GM13976 (cell line): ENCODE measurements at places on chromosomes 16 and 17.

GRCh38 chr17:59521465-59522126 is 43.8 kb upstream of the DHX40 start:
- peak; percentile 77 for DNase-seq

DNA sequence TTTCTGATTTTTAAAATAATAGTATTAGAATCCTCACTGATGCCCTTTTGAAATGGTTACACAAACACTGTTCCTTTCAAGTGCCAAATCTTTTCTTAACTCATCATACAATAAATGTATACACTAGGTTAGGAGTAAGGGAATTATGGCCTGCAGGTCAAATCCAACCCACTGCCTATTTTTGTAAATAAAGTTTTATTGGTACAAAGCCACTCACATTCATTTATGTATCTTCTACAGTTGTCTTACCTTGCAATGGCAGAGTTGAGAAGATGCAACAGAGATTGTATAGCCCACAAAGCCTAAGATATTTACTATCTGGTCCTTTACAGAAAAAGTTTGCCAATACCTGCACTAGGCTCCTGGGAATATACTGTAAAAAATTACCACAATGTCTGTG is 47.8 kb downstream of the IKZF3 start:
- no peak for DNase-seq

- DNase-seq: no peak
These were observed 44.8 kb downstream of the ABCC12 start for GRCh38 chr16:48110982-48111381.

DNA sequence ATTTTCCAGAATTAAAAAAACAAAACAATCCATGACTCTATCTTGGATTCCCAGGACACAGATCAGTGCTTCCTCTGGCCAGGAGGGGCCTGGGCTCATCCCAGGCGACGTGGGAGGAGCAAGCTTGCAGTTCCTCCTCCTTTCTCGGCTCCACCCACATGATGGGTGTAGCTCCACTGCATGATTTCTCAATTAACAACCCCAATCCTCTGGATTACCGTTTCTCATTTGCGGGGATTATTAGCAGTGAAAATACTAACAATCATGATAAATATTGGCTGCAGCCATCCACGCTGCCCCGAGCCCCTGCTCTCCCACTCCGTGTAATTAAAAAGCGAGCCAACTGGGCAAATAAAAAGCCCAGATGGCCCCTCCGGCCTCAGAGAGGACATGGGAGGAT is 46.4 kb upstream of the SDK2 start:
- no peak for DNase-seq

DNA sequence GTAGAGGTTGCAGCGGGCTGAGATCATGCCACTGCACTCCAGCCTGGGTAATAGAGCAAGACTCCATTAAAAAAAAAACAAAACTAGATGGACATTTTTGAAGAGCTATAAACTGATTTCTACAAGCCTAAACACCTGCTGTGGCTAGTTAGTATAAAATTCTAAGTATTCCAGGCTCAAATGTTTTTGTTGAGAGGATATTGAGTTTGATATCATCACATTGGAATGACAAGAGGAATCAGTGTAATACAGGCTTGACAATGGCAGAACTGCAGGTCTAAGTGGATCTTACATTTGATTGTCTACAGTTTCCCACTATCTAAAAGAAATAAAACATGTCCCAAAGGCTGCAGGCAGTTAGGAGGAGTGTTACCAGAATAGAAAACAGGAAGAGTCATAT is 23.9 kb upstream of the DLX3 start:
- DNase-seq: no peak

DNA sequence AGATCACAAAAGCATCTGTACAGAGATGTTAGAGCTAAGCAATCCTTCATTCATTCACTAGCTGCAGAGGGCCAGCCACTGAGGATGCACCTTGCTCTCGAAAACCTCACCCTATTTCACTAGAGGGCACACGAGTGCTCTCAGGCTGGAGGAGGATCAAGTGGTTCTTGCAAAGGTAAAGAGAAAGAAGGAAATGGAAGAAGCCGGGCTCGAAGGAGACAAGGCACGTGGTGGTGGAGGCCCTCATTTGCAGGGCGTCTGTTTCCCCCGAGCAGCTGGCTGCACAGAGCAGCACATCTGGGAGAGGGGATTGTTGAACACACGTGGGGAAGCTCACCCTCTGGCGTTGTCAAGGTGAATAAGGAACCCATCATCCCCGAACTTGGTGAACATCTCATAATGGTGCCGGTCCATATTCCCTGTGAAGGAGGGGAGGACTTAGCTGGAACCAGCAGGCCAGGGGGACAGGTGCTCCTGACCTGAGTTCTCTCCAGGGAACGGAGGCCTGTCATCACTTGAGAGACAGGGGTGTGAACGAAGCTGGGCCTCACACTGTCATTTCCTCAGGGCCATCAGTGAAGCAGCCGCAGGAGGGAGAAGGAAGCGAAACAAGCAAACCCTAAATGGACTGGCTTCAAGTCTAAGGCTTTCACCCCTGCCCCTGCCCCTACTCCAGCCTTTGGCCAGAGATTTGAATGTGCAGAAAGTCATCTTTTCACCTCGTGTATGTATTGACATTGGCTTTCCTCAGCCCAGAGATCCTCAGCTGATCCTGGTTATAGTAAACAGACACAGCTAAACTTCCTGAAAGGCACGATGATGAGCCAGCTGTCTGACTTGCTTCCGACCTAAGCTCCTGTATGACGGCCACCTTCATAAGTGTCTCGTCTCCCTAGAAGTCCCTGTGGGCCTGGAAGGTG is 27.6 kb downstream of the PRKAR1A start:
- no peak for DNase-seq

DNA sequence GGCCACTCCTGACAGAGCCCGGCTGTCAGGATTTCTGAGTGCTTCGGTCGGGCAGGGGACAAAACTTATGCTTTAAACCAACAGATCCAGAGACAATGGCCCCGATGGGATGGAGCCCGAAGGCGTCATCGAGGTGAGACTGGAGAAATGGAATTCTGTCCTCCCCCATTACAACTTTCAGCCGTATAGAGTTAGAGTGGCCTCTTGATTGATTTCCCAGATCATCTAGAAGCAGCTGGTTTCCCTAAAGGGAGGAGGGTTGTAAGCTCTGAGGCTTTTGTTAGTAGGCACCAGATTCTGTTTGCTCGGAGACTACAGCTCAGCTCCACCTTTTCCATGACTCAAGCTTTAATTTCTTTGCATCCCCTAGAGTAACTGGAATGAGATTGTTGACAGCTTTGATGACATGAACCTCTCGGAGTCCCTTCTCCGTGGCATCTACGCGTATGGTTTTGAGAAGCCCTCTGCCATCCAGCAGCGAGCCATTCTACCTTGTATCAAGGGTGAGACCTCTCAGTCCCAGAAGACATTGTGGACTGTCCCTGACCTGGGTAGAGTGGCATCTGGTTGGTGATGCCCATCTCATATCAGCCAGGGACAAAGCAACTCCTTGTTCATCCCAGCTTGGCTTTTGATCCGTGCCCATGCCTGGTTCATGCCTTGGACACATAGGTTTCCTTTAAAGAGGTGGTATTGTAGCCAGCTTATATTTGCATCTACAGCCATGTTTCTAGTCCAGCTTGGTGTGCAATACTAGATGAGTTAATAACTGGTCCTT is 5.1 kb upstream of the CD68 start:
- no peak for DNase-seq

DNA sequence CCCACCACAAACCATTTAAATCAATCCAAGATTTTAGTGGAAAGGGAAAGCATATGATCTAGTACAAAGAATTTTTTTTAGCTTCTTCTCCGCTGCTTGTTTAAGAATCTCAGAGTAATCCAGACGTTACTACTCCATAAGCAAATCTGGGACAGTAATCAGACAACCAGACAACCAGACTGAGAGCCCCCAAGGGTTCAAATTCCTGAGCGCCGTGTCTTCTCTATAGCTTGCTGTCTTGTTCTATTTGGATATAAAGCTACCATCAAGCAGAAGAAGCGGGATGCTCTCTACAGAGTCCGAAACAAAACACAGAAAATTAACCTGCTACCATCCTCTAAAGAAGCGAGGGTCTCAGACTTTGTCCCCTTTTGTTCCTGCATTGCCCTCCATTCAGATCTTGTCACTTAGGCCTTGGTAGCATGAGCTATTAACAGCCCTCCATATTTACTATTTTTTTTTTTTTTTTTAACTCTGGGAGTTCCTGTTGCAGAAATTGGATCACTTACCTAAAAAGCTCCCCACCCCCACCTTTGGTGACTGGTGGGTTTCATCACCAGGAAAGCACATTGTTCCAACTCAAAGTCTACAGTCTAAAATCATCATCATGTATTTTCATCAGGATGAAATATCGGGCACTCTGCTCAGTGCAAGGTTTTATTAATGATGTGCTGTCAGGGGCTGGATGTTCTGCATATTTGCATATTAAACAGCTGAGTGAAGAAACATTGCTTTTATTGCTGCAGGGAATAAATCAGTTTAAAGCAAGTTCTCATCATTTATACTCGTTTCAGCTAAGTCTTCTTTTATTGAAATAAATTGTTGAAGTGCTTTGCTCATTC is 576.7 kb downstream of the WWOX start:
- no peak for DNase-seq

GRCh38 chr17:74785096-74785980 is 9.2 kb upstream of the NAT9 start:
- no peak for DNase-seq

DNA sequence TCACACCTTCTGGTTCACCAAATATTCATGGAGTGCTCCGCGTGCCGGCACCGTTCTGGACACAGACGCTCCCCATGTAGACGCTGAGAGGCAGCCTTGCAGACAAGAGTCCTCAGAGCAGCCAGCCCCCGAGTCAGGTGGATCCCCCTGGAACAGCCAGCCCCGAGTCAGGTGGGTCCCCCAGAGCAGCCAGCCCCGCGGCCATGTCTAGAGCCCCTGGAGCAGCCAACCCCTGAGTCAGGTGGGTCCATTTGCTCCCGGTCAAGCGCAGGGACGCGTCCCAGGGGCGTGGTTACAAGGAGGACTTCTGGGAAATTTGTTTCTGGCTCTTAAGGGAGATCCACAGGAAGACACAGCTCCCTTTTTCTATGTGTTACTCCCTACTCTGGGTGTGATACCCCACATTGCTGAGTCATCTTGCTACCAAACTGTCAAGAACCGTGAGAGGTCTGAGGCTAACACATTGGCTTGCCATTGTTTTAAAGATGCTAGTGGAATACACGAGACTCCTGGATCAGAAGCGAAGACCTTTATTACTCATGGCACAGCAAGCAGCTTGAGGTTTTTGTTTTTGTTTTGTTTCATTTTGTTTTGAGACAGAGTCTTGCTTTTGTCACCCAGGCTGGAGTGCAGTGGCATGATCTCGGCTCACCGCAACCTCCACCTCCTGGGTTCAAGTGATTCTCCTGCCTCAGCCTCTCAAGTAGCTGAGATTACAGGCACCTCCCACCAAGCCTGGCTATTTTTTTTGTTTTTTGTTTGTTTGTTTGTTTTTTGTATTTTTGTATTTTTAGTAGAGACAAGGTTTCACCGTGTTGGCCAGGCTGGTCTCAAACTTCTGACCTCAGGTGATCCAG is 43.3 kb upstream of the CBFA2T3 start:
- DNase-seq: peak; percentile 82

DNA sequence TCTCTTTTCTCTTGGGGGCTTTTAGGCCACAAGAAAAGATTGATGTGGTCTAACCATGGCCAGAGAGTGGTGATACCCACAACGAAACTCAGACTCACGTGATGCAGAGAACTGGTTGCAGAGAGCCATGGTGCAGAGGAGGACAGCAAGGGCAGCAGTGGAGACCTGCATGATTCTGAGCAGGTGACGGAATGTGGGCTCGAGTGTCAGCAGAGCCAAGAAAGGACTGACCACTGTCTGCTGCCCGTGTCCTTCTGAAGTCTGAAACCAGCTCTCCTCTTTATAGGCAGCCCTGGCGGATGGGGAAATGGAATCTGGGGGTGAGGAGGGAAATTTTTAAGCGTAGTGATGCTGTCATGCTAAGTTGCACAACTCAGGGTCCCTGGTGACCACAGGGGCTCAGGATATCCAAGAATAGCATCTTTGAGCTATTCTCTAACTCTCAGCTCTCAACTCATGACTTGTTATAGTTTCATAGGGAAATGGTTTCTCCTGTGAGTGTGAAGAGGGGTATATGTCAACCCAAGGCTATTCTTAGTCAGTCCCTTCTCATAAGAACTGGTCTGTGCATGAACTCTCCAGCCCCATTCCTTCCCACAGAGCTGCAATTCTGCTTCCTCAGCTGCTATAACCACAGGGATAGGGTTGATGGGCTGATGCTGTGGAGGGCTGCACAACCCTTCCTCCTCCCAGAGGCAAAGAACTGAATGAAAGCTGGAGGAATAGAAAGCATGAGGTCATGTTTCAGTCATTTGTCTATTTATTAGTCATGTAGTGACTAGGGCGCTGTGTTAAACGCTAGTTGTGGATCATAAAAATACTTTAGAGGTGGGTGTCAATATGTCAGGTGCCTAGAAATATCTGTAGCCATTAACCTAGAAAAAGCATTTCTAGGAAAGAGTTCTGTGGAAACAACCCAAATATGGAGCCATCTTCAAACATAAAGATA is at the start of gene CCL3:
Gene CCL3, minus strand, starts transcription at position 256 of the 949 bp plus-strand sequence. Its CDS starts 85 bp downstream, at position 171.
- DNase-seq: peak; percentile 59
